ENCODE measurements at places on chromosomes 3 and 15. TPM values are rescaled to one million over a fixed set of nuclear protein-coding genes. Genes with fewer than 3 reads are reported as not detected.

DNAH12 gene
- total RNA-seq = under 0.01 TPM

EFCC1 gene
- under 0.01 TPM for total RNA-seq

TMEM212 gene
- total RNA-seq = not detected

SCAMP5 gene
- total RNA-seq = 0.79 TPM

TPRG1 gene
- total RNA-seq = 0.32 TPM

LMAN1L gene
- not detected for total RNA-seq

TUSC2 gene
- total RNA-seq = 8.4 TPM

Measured in bronchial smooth muscle cell (primary cell).